ENCODE measurements at places on chromosomes 6 and 20. TPM values are rescaled to one million over a fixed set of nuclear protein-coding genes. Genes with fewer than 3 reads are reported as not detected.

CST7 gene
- 2.7 TPM for total RNA-seq

- no peaks in the 10 kb centered on the region for H3K36me3 ChIP-seq
- H3K27ac ChIP-seq = no peak overlapping the region
- H3K4me3 ChIP-seq = no peak overlapping the region
- H3K4me1 ChIP-seq = peaks cover 3% of the 10 kb centered on the region
- no peak for DNase-seq
Observed at GRCh38 chr20:50041246-50041873, 58.6 kb downstream of the SNAI1 start.

GRCh38 chr6:36666287-36666686 is 12.2 kb upstream of the CDKN1A start:
- H3K4me1 ChIP-seq = no peaks in the 10 kb centered on the region
- DNase-seq = no peak
- H3K36me3 ChIP-seq = no peaks in the 10 kb centered on the region

PREX1 gene
- total RNA-seq = 21.7 TPM

MTFR2 gene
- total RNA-seq = not detected

DNA sequence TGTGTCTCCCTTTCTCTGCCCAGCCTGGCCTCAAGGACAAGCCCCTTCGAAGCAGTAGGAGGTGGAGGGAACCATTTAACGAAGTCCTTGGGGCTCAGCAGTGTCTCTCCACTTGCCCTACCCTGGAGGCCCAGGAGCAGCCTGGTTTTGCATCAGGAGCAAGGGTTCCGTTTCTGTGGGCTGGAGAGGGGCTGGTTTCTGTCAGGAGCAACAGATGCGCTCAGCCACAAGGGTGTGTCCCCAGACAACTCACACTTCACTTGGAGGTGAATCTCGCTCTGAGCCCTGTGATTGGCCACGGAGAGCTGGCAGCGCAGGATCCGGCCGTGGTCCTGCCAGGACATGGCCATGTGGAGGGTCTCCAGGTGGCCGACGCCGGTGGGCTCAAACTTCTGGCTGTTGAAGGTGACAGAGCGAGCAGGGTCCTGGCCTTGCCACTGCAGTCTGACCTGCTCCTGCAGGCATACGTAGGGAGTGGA is 6.9 kb downstream of the SIGLEC1 start:
- no peaks in the 10 kb centered on the region for H3K4me1 ChIP-seq
- H3K27me3 ChIP-seq = no peaks in the 10 kb centered on the region
- no peak overlapping the region for H3K27ac ChIP-seq
- H3K36me3 ChIP-seq = no peaks in the 10 kb centered on the region
- no peak for DNase-seq

DNA sequence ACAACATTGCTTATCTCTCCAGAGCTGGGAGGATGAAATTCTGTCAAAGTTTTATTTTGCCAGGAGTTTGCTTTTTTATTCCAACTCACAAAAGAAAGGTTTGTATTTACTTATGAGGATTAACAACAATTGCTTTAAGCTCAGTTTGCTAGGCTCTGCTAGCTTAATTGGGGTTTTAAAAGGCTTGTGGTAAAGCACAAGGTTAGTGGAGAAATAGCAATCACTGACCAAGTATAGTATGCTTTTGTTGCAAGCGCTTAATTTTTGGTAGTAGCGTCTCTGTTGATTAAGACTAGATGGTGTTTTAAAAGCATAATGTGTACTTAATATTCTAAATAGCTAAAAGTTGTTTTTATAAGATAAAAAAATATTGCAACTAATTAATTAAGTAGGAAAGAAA is 45.7 kb downstream of the TINAG start:
- no peak overlapping the region for H3K27ac ChIP-seq
- no peaks in the 10 kb centered on the region for H3K27me3 ChIP-seq
- no peaks in the 10 kb centered on the region for H3K36me3 ChIP-seq
- no peak for DNase-seq
- no peaks in the 10 kb centered on the region for H3K4me1 ChIP-seq

- no peaks in the 10 kb centered on the region for H3K36me3 ChIP-seq
- DNase-seq = no peak
- no peaks in the 10 kb centered on the region for H3K4me1 ChIP-seq
- H3K4me3 ChIP-seq = no peak overlapping the region
Observed at GRCh38 chr20:39623584-39624234, 661.6 kb downstream of the DHX35 start.

- H3K36me3 ChIP-seq = no peaks in the 10 kb centered on the region
- no peaks in the 10 kb centered on the region for H3K27me3 ChIP-seq
- no peak overlapping the region for H3K27ac ChIP-seq
Observed at GRCh38 chr6:87690441-87690840, 11.6 kb downstream of the AKIRIN2 start.

DNA sequence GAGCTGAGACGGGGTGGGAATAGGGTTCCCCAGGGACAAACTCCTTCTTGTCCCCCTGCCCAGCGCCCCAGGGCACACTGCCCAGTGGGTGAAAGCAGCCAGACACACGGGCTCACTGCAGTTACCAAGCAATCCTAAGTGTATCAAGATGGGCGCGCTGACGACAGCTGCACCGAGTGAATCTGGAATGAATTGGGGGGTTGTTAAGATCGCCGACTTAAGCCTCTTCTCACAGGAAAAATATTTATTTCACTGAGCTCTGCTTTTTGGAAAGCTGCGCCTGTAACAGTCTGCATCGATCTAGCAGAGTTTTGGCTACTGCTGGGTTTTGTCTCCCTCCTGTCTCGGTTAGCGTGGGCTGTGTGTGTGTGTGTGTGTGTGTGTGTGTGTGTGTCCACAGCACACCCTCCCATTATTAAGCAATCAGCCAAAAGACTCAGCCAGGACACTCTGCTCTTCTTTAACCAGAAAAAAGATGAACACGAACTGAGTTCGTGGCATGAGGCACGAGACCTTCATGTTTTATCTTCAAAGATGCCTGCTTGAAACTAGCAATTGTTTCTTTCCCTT is 35.9 kb downstream of the RIPOR3 start:
- H3K27me3 ChIP-seq = no peaks in the 10 kb centered on the region
- H3K4me1 ChIP-seq = peaks cover 45% of the 10 kb centered on the region
- H3K36me3 ChIP-seq = no peaks in the 10 kb centered on the region
- DNase-seq = peak; percentile 83

TMC2 gene
- total RNA-seq = not detected

TFAP2D gene
- not detected for total RNA-seq

- no peaks in the 10 kb centered on the region for H3K4me1 ChIP-seq
- H3K27me3 ChIP-seq = no peaks in the 10 kb centered on the region
- DNase-seq = no peak
- H3K4me3 ChIP-seq = no peak overlapping the region
- H3K27ac ChIP-seq = no peak overlapping the region
- H3K36me3 ChIP-seq = no peaks in the 10 kb centered on the region
Observed at GRCh38 chr6:6582131-6582530, 6.4 kb upstream of the LY86 start.

- H3K36me3 ChIP-seq = peaks cover 21% of the 10 kb centered on the region
- DNase-seq = no peak
- no peaks in the 10 kb centered on the region for H3K27me3 ChIP-seq
- no peaks in the 10 kb centered on the region for H3K4me1 ChIP-seq
Observed at GRCh38 chr6:132504757-132505156, 8.2 kb downstream of the STX7 start.

- H3K4me3 ChIP-seq = peak overlapping the region; percentile 79
- no peaks in the 10 kb centered on the region for H3K27me3 ChIP-seq
- no peaks in the 10 kb centered on the region for H3K4me1 ChIP-seq
- H3K36me3 ChIP-seq = peaks cover 21% of the 10 kb centered on the region
Observed at GRCh38 chr6:109381061-109381746, 1.1 kb downstream of the CD164 start.

DNA sequence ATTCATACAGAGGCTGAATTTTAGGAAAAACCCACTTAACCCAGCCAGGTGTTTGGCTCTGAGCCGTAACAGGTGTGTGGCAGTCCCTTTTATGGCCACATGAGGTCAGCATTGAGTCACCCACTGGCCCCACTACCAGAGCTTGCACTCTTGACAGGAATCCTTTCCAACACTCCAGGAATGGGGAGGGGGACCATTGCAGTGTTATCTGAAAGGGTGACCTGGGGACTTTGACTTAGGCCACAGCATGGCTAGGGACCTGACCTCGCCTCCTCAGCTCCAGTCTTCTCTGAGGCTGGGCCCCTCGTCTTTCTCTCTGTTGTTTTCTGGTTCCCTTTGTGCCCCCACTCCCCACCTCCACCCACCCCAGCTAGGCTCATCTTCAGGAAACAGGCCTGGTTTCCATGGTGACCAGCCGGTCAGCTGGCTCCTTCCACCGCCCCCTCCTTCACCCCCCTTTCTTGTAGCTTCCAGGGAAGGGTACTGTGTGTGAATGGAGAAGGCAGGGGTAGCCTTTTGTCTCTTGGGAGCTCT is 2.1 kb upstream of the TMEM151B start:
- peaks cover 23% of the 10 kb centered on the region for H3K4me1 ChIP-seq
- no peak for DNase-seq
- no peak overlapping the region for H3K4me3 ChIP-seq
- H3K36me3 ChIP-seq = no peaks in the 10 kb centered on the region
- H3K27me3 ChIP-seq = peaks cover 7% of the 10 kb centered on the region

DNA sequence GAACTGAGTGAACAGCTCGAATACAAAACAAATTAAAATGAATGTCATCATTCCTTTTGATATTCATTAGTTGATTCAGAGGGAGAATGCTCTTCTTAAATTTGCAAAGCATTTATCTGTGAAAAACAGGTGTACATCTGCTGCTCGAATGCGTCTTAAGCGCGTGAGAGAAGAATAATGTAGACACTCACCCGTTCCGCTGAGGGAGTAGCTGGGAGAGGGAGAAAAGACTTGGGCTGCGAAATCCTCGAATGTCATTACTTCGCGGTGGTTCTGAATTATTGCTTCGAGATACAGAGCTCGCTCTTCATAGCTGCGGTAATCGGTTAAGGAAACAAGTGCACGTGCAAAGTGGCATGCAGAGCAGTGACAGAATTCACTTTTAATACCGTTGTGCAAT is 43.9 kb downstream of the INSM1 start:
- H3K4me3 ChIP-seq = no peak overlapping the region
- no peaks in the 10 kb centered on the region for H3K27me3 ChIP-seq
- peaks cover 14% of the 10 kb centered on the region for H3K4me1 ChIP-seq

OR2J1 gene
- total RNA-seq = not detected

DNA sequence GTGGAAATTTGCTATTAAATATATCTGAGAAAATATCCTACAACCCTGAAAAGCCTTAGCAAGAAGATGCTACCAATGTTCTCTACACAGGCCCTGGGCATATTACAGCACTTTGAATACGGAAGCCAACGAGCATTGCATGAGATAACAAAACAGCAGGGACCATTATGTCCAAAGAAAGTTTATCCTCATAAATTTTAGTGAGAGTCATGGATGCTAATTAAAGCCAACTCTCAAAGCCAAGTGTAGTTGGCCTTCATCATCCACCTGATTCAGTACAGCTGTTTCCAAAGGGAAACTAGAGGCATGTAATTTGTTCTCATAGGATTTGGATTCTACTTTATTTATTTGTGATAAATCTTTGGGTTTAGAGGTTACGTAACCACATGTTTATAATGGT is 564.8 kb downstream of the RFPL4B start:
- H3K4me1 ChIP-seq = peaks cover 7% of the 10 kb centered on the region
- H3K27ac ChIP-seq = no peak overlapping the region
- no peak overlapping the region for H3K4me3 ChIP-seq
- no peak for DNase-seq
- H3K27me3 ChIP-seq = no peaks in the 10 kb centered on the region

- peaks cover 4% of the 10 kb centered on the region for H3K4me1 ChIP-seq
- no peak overlapping the region for H3K4me3 ChIP-seq
- H3K27me3 ChIP-seq = no peaks in the 10 kb centered on the region
- H3K27ac ChIP-seq = peak overlapping the region; percentile 56
Observed at GRCh38 chr6:132011582-132011981, 60.4 kb upstream of the CCN2 start.

ABHD16B gene
- not detected for total RNA-seq

DNA sequence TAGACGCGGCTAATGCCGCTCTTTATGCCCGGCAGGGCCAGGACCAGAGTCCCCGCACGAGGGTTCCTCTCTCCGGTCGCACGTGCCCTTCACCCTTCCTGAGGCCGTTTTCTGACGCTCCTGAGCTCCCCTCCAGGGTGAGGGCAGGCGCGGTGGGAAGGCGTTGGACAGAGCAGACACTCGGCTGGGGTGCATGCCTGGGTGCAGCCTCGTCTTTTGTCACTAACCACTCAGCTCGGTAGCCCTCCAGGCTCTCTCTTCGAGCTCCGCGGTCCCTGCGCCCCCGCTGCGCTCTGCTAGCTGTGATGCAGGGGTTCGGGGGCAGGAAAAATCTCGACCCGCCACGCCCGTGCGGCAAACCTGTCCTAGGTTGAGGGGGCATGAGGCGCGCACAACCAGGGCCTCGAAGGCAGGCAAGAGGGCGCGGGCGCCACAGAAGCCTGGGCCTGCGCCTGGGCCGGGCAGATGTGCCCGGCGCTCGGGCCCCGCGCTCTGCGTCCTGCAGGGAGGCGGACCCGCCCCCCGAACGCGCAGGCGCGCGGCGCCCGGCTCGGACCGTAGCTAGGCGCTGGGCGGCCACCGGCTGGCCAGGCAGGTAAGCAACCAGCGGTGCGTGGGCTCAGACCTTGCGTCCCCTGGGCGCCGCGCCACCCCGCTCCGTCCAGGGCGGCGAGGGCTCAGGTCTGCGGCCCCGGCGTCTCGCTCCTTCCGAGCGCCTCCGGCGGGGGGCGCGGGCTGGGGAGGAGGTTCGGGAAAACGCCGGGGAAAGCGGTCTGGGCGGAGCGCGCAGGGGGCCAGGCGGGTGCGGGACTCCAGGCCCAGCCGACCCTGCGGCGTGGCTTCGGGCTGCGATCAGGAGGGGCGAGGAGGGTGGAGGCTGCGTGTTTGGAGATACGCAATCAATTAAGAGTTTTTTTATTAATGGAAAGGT is at the start of gene L3MBTL1:
TSS of gene L3MBTL1 (plus strand) at position 548 of the 931 bp plus-strand sequence. CDS start 5,807 bp downstream, outside the sequence.
- no peaks in the 10 kb centered on the region for H3K4me1 ChIP-seq
- H3K4me3 ChIP-seq = peak within 1 kb of the TSS; percentile 56
- no peaks in the 10 kb centered on the region for H3K27me3 ChIP-seq
- H3K36me3 ChIP-seq = no peaks in the 10 kb centered on the region

ARMC12 gene
- total RNA-seq = not detected

GRCh38 chr6:70667256-70667710 is 400 bp upstream of the SMAP1 start:
- H3K4me3 ChIP-seq = peak overlapping the region; percentile 79
- H3K27ac ChIP-seq = peak overlapping the region; percentile 94
- no peaks in the 10 kb centered on the region for H3K36me3 ChIP-seq
- H3K27me3 ChIP-seq = no peaks in the 10 kb centered on the region
- DNase-seq = no peak
